HT1080 (cell line): ENCODE measurements at places on chromosomes 4 and X.

GRCh38 chr4:170413951-170414350 lies 324.2 kb upstream of the AADAT start:
- no peak for DNase-seq

DNA sequence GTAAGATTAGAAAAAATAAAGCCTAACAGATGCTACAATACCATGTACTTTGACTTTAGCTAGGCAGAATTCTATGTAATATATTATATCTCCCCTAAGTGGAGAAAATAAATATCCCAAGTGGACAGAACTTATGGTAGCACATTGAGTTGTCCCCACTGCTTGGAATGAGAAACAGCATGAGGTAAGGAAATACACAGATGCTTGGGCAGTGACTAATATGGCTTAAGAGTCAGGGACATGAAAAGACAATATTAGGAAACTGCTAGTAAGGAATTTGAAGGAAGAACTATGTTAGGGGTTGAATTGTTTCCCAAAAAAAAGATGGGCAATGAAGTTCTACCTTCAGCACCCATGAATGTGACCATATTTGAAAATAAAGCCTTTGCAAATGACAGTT lies 2265.1 kb downstream of the PCDH7 start:
- peak; percentile 66 for DNase-seq

GRCh38 chrX:132022967-132023895 lies at the start of gene STK26:
Gene STK26, plus strand, starts transcription at chrX:132023302. Its CDS starts 316 bp downstream, at chrX:132023618.
- DNase-seq: peak; percentile 78

DNA sequence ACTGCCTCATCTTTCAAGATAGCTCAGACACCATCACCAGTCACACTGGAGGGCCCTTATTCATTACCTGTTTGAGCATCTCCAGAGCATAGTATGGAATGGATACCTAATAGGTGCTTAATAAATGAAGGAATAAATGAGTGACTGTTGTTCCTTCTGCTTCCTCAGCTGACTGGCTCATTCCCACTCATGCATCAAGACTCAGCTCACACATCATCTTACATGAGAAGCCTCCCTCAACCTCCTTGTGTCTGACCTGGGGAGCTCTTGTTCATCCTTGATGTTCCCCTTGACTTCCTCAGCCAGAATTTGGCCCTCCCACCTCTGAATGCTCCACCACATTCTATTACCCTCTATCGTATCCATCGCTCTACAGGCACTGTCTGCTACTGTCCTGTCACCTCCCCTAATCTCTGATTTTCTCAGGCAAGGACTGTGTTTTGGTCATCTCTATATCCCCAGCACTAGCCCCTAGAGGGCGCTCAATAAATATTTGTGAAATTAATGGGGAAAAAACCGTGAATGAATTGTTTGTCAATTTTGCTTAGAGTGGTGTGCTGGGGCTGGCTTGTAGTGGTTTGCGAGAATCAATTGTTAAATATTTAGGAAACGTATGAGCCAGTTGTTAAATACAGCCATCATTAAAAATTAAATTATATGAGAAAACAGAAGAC lies 88.3 kb downstream of the NHSL2 start:
- DNase-seq: peak; percentile 5

DNA sequence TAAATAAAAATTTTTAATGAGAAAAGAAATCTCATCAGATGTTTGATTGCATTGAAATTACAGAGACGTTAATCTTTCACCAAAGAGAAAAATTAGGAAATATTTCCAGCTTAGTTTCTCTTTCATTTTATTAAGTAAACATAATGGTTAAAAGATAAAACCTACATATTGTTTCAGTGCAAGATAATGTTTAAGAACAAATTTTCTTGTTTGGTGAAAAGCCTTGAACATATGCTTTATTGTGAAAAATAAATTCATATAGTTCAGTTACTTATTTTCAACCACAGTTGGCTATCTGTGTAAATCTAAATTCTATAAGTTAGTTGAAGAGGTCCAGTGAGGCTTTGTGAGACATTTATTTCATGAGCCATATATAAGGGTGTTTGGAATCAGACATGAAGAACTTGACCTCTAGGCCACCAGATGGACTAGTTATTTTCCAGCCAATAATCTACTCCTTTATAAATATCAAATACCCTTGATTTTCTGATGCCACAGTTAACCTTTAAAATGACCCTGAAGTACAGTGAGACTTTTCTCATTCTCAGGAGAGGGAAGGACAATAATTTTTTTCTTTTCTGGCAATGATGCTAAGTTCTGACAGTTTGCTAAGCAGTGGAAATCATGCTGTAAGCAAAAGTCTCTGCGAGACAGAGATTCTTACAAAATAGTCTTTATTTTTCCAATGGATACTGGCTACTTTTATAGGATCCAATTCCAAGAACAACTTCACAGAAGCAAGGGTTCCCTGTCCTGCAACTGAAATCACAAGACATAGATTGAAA lies 2.5 kb downstream of the ARSJ start:
- DNase-seq: no peak

DNA sequence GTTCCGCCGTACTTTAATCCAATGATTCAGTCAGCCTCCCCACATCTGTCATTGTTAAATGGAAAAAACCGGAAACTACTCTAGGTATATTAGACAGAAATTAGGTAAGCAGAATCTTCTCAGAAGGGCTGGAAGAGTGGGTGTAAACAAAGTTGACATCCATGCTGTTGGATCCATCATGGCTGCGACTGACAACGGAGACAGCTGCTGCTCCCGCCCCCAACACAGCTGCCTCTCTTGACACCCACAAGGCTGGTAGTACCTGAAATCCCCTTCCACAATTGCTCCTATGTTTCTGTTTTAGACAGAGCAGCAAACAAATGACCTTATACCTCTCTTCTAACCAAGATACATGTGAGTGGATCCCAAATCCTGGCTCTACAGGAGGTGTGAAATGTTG lies 66.6 kb downstream of the RXFP1 start:
- DNase-seq: no peak

- no peak for DNase-seq
Measured at GRCh38 chr4:38860788-38861424, 4.3 kb upstream of the TLR6 start.

- peak; percentile 55 for DNase-seq
Measured at GRCh38 chrX:106698693-106699092, 27.8 kb upstream of the RNF128 start.

DNA sequence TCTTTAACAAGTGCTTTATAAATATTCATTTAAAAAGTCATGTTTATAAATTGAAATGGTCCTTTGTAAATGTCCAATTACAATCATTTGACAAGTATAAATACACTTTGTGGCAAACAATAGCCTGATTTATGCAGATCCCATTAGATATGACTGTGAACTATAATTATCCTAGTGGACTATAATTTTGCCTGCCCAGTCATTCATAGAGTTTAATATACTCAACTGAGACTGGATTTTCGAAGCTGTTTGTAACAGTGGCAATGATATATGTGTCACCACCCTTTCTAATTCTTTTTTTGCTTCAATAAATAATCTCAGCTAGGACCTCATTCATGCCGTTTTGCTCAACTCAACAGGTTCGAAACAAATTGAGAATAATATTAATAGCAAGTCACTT lies 732.0 kb downstream of the PCDH18 start:
- no peak for DNase-seq

DNA sequence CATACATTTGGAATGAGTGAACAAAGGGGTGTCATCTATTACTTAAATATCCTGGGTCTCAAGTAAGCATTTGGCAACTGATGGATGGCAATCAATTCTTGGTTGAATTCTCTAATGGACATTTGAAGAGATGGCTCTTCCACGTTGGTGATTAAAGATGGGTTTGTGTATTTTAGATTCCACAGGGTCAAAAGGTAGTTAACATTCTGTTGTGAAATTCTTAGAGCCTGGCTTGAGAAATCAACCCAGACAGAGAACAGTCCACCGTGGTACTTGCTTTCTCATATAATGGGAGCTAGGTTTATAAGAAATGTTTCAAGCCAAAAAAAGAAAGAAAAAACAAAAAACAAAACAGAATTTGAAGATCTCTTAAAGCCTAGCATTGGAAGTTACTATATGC lies 355.9 kb upstream of the PITX2 start:
- DNase-seq: no peak

GRCh38 chr4:123356921-123357320 lies 39.7 kb upstream of the SPRY1 start:
- no peak for DNase-seq

DNA sequence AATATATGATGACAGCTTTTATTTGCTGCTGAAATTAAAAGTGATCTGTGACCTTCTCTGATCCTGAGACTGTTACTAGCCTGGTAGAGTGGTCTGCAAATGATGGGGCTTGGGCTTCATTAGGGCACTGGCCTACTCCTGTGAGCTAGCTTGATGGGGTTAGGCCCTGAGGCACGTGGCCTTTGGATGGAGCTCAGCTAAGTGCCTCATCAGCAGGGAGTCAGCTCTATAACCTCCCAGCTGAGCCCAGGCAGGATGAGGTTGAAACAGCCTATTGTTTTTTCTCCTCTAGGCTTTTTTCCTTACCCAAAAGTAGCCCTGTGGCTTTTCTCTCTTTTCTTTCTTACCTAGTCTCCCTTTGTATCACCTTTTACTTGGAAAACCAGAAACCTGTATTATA lies 92.2 kb downstream of the AFF2 start:
- no peak for DNase-seq
